ENCODE measurements at places on chromosomes 3 and 15. TPM values are rescaled to one million over a fixed set of nuclear protein-coding genes. Genes with fewer than 3 reads are reported as not detected.

SAMD7 gene
- not detected for total RNA-seq

LEKR1 gene
- total RNA-seq: 4.8 TPM

DNA sequence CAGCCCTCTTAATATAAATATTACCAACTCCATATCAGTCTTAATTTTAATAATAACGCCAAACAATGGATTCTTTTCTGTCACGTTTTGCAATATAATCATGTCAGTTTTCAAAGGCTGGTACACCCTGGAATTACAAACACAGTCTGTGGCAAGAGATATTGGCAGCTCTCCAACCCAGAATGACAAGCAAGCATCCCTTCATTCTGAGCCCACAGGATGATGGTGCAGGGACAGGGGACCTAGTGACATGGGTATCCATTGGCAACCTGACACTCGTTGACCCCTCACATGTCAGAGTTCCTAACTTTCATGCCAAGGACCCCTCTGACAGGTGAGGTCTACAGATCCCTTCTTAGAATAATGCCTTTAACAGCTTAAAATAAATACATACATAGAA is 154.5 kb upstream of the TSC22D2 start:
- no peaks in the 10 kb centered on the region for H3K36me3 ChIP-seq
- H3K4me3 ChIP-seq: no peak overlapping the region
- no peak for DNase-seq
- no peaks in the 10 kb centered on the region for H3K4me1 ChIP-seq

GRCh38 chr3:149891621-149892020 is 78.6 kb downstream of the RNF13 start:
- H3K27ac ChIP-seq: no peak overlapping the region
- no peaks in the 10 kb centered on the region for H3K4me1 ChIP-seq
- H3K27me3 ChIP-seq: no peaks in the 10 kb centered on the region
- DNase-seq: no peak

DNA sequence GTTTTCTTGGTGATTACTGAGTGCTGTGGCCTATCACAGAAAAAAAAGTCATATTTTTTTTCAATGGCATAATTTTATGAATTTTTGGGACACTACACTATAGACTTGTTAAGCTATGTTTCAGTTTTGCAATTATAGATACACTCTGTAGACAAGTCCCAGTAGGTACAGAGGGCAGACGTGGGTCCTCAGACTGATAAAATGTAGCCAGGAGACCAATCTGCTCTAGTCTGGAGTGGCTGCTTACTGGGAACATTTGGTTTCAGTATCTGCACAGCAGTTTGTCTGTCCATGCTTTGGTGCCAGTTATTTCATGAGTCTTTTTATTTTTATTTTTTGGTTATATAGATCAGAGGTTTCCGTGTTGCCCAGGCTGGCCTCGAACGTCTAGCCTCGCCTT is 313.4 kb upstream of the LRRFIP2 start:
- H3K36me3 ChIP-seq: no peaks in the 10 kb centered on the region
- no peak for DNase-seq
- no peak overlapping the region for H3K27ac ChIP-seq
- no peaks in the 10 kb centered on the region for H3K4me1 ChIP-seq
- no peak overlapping the region for H3K4me3 ChIP-seq
- H3K27me3 ChIP-seq: no peaks in the 10 kb centered on the region

Measured in uterus (tissue), 4 donors.